ENCODE measurements at places on chromosomes 1 and 21. TPM values are rescaled to one million over a fixed set of nuclear protein-coding genes. Genes with fewer than 3 reads are reported as not detected.

DNA sequence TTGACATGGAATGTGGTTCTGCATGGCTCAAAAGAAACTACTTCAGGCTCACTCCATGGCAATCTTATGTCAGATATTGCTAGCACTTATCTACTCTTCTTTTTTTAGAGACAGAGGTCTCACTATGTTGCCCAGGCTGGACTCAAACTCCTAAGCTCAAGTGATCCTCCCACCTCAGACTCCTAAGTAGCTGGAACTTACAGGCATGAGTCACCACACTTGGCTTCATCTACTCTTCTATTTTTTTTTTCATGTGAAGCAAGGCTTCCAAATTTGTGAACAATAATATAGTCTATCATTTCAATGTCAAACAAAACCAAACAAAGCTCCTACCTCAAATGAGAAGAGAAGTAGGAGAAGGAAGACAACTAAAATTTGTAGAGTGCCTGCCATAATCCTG is 7.5 kb upstream of the PSEN2 start:
- DNase-seq: no peak

GRCh38 chr1:180919183-180919700 is 6.5 kb downstream of the KIAA1614 start:
- DNase-seq: no peak

- DNase-seq: no peak
Observed at GRCh38 chr1:222182641-222183040, 365.3 kb downstream of the HHIPL2 start.

DNA sequence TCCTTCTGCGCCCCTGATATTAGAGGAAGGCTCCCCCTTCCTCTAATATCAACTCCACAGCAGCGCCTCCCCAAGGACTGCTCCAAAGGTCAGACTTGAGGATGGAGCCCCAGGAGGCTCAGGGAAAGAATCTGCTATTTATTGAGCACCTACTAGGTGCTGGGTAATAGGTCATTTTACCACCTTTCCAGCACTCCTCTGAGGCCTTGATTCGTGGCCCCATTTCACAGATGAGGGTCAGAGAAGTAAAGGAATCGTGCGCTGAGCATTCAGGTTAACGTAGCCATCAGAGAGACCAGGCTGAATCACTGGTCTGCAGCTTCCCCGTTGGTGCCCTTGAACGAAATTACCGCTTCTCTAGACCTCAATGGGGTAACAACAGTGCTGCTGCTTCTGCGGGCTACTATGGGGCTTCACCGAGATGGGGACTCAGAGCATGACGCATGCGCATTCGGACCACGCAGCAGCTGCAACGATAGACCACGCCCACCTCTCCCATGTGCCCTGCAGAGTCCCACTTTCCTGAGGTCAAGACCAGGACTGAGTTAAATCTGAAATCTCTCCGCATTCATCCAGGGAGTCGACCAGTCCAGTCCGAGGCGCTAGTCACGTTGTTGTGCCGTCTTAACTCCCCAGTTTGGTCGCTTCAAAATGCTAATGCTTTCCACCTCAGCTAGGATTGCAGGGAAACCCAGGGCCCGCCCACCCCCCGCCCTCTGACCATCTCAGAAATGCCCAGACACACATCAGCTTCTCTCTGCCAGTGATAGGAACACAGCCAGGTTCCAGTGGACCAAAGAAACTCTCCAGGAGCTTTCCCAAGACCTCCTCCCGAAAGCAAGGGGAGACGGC is 12.9 kb downstream of the CAMK2N1 start:
- peak; percentile 72 for DNase-seq

GRCh38 chr1:167013108-167013929 is 24.2 kb downstream of the MAEL start:
- no peak for DNase-seq

DNA sequence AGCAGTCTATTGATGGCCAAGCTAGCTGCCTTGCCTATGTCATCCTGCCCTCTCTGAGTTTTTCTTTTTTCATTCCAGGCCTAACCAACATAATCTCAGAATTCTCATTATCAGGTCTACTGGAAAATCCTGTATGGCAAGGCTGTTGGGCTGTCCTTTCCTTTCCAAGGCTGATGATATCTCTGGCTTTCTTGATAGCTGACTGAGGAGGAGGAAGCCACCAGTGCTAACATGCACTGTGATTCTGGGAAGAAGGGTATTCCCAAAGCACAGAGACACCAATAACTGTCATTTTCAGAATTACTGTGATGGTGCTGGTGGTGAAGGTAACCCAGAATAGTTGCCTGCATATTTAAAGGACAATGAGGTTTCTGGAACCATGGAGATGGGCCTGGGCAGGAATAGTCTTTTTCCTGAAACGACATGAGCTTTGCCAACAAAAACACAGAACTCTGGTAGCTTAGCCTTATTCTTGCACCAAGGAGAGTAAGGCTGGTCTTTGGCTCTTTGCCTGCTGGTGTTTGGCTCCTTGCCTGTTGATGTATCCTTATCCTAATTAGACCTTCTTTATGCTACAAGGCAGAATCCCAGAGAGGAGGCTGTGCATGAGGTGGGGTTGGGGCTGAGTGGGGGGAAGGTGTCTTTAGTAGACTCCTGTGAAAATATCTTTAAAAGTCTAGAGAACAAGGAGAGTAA is 157.4 kb downstream of the TNFSF18 start:
- no peak for DNase-seq

DNA sequence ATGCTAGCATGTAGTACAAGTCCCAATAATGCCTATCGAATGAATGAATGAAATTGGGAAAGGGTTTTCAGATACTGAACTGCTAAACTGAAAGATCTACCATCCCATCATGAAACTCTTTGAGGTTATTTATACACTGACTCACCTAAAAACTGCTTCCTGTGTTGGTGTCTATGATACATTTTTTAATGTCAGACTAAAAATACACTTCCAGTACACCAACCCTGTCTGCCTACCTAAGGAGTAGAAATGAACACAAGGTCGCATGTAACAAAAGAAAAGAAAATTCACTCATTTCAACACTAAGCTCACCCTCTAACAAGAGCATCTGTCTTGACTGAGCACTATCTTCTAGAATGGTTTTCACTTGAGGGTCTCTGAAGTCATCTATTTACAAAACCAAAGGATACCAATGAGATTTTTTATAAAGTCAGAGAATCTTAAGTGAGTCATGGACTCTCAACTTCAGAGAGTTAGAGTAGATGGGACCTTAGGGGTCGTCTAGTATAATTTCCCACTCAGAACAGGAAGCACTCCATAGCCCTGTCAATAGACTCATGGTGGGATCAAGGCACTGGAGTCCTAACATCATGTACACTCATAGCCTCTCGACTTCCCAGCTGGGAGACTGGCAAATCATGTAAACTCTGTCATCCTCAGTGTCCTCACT is 53.4 kb downstream of the WLS start:
- DNase-seq: no peak

DNA sequence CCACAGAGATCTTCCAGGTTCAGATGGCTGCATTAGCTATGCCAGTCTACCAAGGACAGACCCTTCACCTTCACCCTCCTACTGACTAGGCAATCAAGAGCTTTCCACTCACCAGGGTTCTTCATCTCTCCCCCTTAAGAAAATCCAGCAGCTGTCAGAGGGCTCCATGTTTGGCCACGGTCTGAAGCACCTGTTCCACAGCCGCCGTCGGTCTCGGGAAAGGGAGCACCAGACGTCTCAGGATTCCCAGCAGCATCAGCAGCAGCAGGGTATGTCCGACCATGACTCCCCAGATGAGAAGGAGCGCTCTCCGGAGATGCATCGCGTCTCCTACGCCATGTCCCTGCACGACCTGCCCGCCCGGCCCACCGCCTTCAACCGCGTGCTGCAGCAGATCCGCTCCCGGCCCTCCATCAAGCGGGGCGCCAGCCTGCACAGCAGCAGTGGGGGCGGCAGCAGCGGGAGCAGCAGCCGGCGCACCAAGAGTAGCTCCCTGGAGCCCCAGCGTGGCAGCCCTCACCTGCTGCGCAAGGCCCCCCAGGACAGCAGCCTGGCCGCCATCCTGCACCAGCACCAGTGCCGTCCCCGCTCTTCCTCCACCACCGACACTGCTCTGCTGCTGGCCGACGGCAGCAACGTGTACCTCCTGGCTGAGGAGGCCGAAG is 13.8 kb downstream of the TMCC2 start:
- DNase-seq: no peak

GRCh38 chr1:18849261-18849711 is 10.2 kb downstream of the TAS1R2 start:
- DNase-seq: no peak

DNA sequence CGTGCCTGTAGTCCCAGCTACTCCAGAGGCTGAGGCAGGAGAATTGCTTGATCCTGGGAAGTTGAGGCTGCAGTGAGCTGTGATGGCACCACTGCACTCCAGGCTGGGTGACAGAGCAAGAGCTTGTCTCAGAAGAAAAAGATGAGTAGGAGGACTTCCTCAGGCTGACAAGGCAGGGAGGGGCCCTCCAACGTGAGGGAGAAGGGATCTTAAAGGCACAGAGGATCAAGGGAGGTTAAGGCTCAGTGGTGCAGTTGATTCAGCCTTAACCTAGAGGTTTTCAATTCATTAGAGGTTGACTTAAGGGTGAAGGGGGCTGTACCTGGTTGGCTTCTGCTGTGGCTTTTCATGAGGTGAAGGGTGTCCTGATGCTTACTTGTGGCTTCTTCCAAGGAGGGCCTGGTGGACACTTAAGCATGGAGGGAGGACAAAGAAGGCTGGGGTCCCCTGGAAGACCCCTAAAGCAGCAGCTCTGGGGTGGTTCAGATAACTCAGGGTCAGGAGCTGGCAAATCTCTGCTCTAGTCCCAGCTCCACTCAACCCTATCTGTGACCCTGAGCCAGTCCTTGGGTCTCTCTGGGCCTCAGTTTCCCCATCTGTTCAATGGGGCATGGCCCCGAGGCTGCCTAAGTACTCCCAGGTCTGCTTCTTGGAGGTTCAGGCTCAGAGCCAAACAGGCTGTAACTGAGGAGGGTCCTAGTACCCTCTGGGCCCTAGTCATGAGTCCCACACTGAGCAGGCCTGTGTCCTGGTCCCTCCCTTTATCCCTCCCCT is 6.3 kb downstream of the EXTL1 start:
- DNase-seq: no peak

DNA sequence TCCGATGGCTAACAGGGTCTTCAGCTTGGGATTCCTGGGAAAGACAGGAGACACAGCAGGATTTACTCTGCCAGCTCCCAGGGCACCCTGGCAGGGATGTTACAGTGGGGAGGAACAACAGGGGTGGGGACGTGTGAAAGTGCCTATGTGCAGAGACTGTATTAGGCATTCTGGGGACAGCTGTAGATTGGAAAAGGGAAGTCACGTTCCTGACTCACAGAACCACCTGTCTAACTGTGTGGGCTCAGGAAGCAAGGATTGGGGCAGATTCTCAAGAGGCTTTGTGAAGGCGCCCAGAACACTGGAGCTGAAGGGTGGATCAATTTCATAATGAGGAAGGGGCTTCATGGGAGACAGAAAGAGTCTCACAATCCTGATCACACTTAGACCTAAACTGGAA is 4.4 kb downstream of the CHIT1 start:
- DNase-seq: no peak

DNA sequence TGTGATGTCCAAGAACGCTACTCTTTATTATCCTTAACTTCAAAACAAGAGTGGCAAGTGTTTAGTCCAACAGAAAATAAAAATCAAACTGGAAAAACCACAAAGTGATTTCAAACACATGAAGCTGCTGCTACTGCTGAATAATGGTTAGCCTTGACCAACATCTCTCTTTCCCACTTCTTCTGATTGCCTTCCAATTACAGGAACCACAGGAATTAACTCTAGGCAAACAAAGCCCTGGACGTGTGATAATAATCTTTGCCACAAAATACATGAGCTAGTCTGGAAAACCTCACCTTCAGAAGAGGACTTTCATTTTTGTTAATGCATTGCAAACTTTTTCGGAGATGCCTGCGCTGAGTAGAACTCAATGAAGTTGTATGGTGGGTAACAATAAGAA is 48.6 kb upstream of the COL11A1 start:
- DNase-seq: no peak

DNA sequence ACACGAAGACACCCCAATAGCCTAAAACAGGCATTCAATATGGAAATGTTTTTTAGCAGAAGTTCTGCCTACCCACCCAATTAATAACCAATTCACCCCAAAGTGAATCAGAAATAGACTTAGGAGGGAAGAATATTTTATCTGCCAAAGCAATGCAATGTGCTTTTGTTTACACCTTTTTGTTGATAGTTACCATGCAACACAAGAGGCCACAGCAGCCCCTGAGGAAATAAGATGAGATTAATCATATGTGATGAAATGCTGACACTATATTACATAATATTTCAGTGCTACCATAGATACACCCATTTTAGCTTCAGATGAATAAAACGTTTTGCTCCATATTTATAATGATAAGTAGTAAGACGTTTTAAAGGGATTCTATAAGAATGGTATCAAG is 60.9 kb upstream of the RGS2 start:
- no peak for DNase-seq

DNA sequence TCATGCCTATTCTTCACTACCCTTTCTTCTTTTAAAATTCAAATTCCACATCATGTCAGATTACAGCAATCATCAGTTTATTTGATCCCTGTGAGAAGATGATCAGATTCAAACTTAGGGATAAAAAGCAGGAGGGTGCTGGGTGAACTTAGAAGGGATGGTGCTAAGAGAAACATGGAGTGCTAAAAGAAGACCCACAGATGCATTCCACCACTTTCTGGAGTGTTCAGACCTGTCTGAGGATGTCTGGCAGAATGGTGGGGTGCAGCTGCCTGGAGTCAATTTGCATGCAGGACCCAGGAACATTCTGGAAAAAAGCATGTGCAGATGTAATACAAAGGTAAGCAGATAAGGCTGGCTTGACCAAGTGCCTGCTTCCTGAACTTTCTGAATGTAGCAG is 372.9 kb upstream of the RUNX1 start:
- no peak for DNase-seq

DNA sequence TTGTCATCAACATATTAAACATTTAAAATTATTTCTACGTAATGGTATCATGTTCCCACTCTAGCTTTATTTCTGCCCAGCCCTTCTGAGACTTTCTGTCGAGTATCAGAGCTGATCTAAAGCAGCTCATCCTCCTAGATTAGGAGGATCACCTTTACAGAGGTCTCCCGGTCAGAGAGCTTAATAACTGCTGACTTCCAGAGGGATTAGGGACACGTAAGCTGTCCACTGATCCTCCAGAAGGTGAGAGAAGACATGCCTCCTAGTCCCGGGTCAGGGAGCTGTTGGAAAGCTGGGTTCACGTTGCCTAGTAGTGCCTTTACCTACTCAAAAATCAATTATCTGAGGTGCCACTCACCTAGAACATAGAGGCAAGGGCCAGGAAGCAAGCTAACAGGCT is 31.2 kb upstream of the NADK start:
- no peak for DNase-seq

GRCh38 chr1:204149107-204149506 is 2.7 kb downstream of the ETNK2 start:
- DNase-seq: no peak

GRCh38 chr1:149986486-149987296 is 23.8 kb downstream of the OTUD7B start:
- no peak for DNase-seq

The SLC25A24 gene
- total RNA-seq: 55.5 TPM

The QSOX1 gene
- 395 TPM for total RNA-seq

The VANGL1 gene
- total RNA-seq: 23.8 TPM

The RIPK4 gene
- 10.1 TPM for total RNA-seq

The PKP1 gene
- total RNA-seq: 0.74 TPM

The APP gene
- total RNA-seq: 506 TPM

The TRIM46 gene
- total RNA-seq: 0.19 TPM

The COL9A2 gene
- 6.5 TPM for total RNA-seq

Measured in colonic mucosa (tissue), 4 donors.